ENCODE measurements at places on chromosomes 3 and 15.

DNA sequence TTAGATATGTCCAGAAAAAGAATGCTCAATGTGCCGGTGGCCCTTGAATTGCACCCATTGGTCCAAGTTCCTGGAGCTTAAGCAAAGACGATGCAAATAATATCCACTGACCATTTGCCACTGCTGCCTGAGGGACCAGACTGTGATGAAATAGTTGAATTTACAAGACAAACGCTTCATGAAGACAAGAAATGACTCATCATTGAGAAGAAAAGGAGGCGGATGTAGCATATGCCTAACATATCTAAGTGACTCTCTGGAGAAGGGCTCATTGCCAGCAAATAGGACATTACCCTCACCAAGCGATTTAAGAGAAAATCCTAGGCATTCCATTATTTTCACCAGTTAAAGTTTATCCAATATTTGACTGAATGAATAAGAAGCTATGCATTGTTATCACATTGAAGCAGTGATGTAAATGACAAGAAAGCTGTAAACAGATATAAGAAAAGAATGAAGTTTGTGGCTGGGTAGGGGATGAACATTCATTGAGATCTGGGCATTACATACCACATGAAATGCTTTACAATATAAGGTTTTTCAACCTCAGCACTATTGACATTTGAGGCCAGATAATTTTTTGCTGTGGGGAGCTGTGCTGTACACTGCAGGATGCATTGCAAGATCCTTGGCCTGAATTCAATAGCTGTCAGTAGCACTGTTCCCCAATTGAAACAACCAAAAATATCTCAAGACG, 48.9 kb upstream of the CPNE4 start:
- DNase-seq, result no peak

GRCh38 chr3:50978991-50979667, 304.4 kb downstream of the DOCK3 start:
- no peak for DNase-seq

DNA sequence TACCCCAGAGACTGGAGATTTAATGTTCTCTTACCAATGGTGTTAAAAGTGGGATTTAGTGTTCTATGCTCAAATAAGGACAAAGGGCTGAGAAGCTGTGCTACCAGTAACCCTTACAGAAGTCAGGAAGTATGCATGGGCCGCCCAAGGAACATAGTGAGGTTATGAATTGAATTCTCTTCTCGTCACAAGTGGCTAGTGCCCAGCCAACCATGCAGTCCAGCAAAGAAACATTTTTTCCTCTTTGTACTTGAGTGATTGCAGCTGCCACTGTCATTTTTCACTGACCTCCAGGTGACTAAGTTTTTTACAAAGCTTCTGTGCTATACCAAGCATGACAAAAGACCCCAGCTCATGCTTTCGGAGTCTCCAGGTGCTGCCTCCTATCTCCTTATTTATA, 110.6 kb upstream of the DCBLD2 start:
- no peak for DNase-seq

DNA sequence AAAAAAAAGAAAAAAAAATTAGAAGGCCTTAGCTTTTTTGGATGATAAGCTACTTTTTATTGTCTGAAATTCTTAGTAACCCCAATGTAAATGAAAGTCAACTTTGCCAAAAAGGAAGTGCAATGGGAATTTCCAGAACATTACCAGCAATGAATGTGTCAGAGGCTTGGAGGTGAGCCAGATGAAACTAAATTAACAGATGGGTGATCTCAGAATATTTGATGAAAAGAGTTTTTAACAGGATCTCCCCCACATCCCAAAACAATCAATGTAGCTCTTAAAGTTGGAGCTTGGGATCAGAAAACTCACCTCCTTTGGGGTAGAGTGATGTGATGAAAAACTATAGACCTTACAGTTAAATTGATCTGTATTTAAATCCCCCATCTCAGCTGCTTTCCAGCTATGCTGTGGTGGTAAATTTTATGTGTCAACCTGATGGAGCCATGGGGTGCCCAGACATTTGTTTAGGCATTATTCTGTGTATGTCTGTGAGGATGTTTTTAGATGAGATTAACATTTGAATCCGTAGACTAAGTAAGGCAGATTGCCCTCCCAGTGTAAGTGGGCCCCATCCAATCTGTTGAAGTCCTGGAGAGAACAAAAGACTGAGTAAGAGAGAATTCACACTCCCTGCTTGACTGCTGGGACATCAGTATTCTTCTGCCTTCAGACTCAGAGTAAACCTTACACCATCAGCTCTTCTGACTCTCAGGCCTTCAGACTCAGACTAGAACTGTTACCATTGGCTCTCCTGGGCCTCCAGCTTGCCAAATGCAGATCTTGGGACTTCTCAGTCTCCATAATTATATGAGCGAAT, 84.3 kb upstream of the TNFSF10 start:
- peak; percentile 81 for DNase-seq

DNA sequence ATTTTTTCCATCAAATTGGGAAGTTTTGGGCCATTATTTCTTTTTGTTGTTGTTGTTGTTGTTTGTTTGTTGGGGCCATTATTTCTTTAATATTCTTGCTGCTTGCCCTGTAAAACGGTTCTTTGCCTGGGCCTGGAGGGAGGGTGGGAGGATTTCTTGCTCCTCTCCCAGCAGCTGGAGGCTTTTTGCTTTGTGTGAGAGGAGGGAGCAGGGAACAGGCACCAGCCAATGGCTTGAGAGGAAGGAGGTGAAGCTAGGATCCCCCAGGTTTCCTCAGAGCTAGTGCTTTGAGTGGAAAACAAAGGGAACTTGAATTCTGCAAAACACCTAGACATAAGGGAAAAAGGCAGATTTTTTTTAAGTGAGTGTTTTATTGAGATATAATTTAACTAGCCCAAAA, 61.2 kb upstream of the DNAJC19 start:
- DNase-seq, result no peak

GRCh38 chr3:55574671-55575070, 87.6 kb upstream of the WNT5A start:
- DNase-seq, result no peak

GRCh38 chr3:13688034-13688433, 139.1 kb downstream of the FBLN2 start:
- no peak for DNase-seq

DNA sequence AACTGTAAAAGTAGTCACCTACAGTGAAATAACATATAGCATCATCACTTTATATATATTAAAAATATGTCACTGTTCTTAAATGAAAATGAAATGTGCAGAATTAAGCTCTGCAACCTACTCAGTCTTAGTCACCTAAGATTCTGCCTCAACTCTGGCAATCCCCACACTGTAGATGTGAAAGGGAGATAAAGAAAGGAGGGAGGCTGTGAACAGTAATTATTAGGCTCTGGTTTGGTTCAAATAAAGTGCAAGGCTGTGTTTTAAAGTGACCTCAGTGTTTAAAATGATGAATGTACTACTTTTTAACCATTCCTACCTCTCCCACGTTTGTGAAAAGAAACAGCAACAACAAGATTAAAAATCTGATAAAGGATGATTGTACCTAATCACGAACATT, 72.2 kb downstream of the ATP8B4 start:
- DNase-seq, result no peak

- DNase-seq, result peak; percentile 61
Measured at GRCh38 chr3:144028798-144029411, 57.3 kb downstream of the DIPK2A start.

GRCh38 chr3:155963570-155963969, 93.1 kb downstream of the GMPS start:
- DNase-seq, result no peak

- DNase-seq, result peak; percentile 9
Measured at GRCh38 chr3:151976211-151977050, 103.0 kb downstream of the SUCNR1 start.

Data from inflammatory macrophage treated with lipopolysaccharide for 1 hour (primary cell).